ENCODE measurements at places on chromosomes 13 and 19.

GRCh38 chr13:25295701-25296100 lies 5.7 kb upstream of the NUP58 start:
- no peak for DNase-seq

- no peak for DNase-seq
These were observed 177.2 kb downstream of the POU4F1 start for GRCh38 chr13:78426183-78426582.

- DNase-seq: no peak
These were observed 22.3 kb upstream of the ZBTB7A start for GRCh38 chr19:4088975-4089374.

DNA sequence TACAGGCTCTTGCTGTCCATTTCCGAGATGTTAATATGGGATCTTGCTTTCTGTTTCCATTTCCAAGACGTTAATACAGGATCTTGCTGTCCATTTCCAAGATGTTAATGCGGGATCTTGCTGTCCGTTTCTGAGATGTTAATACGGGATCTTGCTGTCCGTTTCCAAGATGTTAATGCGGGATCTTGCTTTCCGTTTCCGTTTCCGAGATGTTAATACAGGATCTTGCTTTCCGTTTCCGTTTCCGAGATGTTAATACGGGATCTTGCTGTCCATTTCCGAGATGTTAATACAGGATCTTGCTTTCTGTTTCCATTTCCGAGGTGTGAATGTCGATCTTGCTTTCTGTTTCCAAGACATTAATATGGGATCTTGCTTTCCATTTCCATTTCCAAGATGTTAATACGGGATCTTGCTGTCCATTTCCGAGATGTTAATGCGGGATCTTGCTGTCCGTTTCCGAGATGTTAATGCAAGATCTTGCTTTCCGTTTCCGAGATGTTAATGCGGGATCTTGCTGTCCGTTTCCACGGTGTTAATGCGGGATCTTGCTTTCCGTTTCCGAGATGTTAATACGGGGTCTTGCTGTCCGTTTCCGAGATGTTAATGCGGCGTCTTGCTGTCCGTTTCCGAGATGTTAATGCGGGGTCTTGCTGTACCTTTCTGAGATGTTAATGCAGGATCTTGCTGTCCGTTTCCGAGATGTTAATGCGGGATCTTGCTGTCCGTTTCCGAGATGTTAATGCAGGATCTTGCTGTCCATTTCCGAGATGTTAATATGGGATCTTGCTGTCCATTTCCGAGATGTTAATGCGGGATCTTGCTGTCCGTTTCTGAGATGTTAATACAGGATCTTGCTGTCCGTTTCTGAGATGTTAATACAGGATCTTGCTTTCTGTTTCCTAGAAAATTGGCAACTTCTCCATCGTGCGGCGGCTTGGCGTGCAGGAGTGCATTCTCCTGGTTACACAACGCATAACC lies 38.3 kb downstream of the PEX11G start:
- no peak for DNase-seq

DNA sequence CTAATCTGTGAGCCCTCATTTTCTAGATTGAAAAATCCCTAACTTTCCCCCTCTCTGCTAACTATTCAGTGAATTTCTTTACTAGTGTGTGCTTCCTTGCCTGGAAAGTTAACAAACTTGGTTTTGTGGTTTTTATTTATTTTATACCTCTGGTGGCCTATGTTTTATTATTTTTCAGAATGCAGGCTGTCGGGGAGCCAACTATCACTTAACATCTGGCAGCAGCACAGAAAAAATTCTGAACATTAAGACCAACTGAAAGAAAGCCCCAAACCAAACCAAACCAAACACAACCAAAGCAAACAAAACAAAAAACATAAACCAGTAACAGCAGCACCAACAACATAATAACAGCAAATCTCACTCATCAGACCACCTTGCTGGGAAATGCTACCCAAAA lies 109.0 kb upstream of the KL start:
- no peak for DNase-seq

- no peak for DNase-seq
These were observed 319.2 kb upstream of the PCDH9 start for GRCh38 chr13:67549331-67549730.

DNA sequence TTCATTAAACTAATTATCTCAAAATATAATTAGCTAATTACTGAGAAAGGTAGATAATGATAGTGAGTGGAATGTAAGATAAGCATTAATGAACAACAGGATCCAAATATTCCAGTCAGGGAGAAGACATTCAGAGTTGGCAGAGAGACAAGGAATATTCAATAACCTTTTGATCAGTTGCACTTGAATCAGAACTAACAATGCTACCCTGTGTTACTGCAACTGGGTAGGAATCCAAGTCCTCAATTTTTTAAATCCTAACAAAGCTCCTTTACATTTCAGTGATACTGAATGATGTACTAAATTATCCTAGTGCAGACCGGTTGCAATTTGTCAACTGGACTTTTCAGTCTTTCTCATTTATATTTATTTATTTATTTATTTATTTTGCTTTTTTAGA lies 107.1 kb upstream of the MIR17HG start:
- DNase-seq: no peak

Data from NCI-H1417 treated with DMSO at 0.1 percent for 48 hours (cell line).